ENCODE measurements at places on chromosomes 12 and 14.

- DNase-seq, result no peak
These were observed 122.3 kb upstream of the DIO3 start for GRCh38 chr14:101439023-101439422.

DNA sequence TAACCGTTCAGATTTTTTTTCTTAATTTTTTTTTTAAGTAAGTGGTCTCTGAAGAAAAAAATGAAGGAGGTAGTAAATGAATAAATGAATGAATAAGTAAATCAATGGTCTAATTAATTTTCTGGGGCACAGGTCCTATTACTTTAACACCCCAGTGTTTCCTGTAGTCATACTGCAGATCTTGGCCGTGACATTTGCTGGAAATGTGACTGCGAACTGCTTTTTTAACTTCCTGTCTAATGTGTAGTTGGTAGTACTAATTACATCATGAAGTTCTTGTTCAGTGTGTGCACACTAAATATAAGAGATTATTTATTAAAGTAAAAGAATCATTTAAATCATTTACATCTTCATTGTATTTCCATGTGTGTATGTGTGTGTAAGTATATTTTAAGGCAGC is 45.4 kb downstream of the AEBP2 start:
- DNase-seq, result no peak

DNA sequence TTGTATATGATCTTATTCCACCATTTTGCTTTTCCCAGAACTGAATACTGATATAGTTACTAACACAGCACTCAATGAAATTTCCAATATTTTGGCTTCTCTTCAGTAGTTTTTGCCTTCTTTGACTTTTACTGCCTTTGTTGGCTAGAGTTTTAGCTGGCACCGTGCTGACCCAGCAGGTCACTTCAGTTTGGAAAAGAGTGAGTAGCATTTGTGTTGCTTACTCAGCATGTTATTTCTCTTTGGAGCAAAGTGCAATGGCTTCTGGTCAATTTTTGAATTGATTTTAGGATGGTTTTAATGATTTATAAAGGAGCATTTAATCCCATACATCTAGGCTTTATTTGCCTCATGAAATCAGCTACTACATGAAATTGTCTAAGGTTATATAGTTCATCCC is 119.2 kb downstream of the ETNK1 start:
- DNase-seq, result no peak

DNA sequence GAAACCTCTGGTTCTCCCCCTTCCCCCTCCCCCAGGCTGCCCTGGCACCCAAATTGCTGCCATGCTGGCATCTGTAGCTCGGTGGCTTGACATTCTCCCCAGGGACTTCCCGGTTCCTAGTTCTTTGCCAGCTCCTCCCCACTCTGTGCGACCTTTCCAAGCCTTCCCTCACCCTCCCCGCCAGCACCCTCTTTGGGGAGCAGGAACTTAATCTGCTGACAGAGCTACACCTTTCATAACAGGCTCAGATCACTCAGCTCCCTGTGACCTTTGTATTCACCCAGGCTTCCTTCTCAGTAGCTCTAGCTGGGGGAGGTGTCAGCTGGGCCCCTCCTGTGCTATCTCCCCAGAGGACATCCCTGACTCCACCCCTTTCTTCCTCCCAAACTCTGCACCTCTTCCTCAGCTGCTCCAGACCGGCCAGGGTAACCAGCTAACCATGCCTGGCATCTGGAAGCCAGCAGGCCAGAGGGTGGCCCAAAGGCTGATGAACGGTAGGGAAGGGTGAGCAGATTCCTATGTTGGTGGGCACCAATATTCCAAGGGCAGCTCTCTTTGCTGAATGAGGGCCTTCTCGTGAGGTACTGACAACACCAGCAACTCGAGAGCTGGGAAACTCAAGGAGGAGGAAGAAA is 1.8 kb upstream of the COX14 start:
- no peak for DNase-seq

DNA sequence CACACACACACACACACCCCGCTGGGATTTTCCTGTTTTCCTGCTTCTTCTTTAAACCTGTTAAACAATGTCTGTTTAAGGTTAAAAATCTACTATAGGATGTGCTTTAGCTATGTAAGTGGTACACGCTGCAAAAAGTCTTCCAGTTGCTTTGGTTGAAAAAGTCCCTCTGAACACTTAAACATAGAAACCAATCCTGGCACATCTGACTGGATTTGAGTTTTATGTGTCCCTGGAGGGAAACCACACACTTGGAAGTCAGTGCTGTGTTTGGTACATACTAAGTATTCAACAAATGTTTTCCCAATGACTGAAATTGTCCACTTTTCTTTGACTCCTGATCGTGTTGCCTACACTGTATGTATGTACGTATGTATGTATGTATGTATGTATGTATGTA is 22.0 kb downstream of the CFL2 start:
- no peak for DNase-seq
